Umbilical cord (tissue), 2 donors: ENCODE measurements at places on chromosomes 2 and 18.

DNA sequence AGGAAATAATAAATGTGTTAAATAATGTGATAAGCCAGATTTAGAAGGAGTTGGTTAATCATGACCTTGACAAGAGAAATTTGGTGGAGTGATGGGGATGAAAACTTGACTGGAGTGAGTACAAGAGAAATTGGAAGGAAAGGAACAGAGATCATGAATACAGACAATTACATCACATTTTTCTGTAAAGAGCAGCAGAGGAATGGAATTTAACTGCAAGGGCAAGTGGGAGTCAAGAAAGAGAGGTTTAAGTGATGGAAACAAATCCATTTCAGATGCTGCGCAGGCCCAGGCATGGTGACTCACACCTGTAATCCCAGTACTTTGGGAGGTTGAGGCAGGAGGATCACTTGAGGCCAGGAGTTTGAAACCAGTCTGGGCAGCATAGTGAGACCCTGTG, 46.7 kb downstream of the ICA1L start:
- DNase-seq, result no peak

- no peak for DNase-seq
Measured at GRCh38 chr2:144605231-144605840, 85.4 kb upstream of the ZEB2 start.

DNA sequence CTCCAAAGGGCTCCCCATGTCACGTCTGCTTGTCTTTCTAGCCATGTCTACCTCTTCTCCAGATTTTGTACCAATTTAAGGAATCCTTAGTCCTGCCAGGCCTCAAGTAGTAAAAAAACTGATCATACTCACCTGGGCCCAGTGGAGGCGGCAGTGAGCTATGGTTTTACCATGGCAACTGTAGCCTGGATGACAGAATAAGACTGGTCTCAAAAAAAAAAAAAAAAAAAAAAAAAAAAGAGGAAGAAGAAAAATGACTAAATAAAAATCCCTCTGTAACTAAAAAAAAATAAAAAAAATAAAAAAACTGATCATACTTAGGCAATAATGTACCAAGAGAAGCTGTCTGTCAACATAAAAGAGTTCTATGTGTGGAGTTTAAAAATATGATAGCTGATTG, 221.6 kb downstream of the NR4A2 start:
- peak; percentile 5 for DNase-seq

GRCh38 chr2:68463287-68463877, 3.7 kb downstream of the FBXO48 start:
- DNase-seq, result peak; percentile 74

- no peak for DNase-seq
Measured at GRCh38 chr2:110852051-110852450, 119.7 kb downstream of the ACOXL start.

DNA sequence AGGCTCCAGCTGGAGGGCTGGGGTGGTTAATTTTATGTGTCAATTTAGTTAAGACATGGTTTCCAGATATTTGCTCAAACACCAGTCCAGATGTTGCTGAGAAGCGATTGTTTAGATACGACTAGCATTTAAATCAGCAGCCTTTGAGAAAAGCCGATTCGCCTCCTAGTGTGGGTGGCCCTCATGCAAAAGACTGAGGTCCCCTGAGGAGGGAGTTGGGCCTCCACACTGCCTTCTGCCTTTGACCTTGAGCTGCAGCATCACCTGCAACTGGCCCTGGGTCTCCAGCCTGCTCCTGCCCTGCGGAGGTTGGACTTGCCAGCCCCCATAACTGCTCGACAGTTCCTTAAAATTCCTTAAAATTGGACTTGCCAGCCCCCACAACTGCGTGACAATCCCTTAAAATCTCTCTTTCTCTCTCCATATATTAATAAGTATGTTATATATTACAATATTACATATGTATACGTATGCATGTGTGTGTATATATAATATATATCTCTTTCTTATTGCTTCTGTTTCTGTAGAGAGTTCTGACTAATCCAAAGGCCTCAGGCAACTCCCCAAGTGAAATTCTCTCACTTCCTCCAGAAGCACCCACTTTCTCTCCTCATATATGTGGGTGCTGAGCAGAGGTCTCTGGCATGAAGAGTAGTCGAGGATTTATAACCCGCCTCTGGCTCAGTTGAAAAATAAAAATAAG, 14.4 kb downstream of the FBLN7 start:
- DNase-seq, result no peak
